Ecto neural progenitor cell (in vitro differentiated cells): ENCODE measurements at places on chromosomes 7 and 10.

DNA sequence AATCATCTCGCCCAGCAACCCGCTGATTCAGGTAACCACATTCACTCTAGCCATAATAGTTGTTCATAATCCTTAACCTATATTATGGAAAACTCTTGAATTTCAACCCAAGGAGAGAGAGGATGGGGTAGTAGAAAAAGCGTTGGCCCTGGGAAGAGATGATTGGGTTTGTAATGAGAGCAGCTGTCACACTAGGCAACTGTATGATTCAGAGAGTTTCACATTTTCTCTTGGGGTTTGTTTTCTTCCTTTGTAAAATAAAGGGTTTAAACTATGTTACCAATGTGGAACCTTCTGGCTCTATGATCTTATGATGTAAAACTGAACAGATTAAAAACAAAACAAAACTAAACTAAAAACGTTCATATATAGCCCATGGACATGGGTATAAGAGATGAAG is 705.2 kb upstream of the IGFBP3 start:
- DNase-seq = no peak

DNA sequence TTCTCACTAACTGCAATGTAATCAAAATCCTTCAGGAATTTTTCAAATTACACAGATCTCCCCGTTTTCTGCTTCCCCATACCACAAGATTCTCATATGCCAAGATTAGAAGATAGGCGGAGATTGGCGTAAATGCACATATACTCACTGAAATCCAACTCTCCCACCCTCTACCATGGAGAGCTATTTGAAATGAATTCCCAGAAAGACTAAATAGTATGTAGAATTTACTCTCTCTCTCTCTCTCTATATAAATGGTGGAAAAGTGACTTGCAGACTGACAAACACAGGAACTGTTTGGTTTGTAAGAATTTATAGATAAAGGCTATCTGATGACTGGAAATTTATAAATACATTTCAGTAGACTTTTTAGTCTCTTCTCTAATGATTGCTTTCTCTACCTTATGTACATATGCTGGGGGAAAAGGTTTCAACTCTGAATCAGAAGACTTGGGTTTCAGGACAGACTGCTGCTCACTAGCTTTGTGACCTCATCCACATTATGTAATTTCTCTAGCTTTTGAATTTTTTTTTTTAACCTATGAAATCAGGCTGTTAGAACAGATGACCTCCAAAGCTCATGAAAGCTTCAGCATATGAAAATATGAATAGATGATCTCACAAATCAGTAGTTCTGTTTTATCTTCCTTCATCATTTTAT is 67.8 kb upstream of the CSTF2T start:
- DNase-seq = no peak

DNA sequence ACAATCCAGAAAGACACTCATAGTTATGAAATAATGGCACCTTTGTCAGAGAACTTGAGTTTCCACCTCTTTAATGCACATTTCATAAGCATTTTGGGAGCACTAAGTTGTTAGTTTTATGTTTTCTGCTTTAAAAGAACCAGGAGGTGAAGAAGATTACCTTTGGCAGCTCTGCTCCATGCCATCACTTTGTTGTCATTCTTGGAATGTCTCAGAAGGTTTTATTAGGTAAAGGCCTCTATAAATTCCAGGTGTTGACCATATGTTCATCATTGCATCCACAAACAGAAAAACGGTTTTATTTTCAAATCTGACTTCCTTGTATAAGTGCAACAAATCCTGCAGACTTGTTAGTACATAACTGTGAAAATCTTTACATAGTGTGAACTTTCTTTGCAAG is 424.8 kb downstream of the MDFIC start:
- DNase-seq = no peak

GRCh38 chr10:105391670-105392351 is 750.7 kb downstream of the SORCS3 start:
- DNase-seq = no peak

- DNase-seq = no peak
Measured at GRCh38 chr10:21668831-21669230, 134.8 kb downstream of the MLLT10 start.

DNA sequence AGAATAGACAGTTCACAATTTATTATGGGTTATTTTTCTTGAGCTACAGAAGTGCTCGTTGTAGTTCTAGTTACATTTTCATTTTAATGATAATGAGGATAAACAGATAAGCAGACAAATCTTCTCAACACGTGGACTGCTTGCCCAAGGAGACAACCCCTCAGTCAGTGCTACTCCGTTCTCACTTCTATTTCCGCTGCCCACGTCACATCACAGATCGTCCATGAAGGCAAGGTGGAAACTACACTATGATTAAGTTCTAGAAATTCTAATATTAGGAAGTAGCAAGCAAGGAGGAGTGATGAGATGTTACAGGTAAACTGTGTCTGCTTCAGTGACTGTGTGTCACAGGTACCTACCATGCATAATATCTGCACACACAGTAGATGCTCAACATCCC is 210.5 kb downstream of the CHCHD3 start:
- DNase-seq = no peak

- DNase-seq = no peak
Measured at GRCh38 chr7:90686146-90686545, 90.0 kb downstream of the CDK14 start.

DNA sequence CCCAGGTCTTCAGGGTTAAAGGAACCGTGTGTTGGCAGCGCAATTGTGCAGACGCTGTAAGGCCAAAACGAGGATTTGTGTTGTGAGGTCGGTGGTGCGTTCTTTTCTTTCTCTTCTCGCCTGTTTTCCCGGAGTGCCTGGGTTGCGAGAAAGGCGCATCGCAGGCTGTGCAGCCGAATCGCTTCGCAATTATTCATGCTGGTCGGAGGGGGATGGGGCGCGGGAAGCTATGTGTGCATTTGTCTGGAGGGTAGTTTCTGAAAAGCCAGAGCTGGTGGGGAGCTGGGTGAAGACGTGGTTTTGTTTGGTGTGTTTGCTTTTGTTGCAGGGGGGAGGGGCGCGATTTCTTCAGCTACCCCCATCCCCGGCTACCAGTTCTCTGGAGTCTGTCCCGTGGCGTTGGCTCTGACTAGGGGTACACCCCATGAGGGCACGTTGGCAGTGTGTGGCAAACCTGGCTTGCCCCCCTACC is 2.1 kb downstream of the MXI1 start:
- peak; percentile 66 for DNase-seq

DNA sequence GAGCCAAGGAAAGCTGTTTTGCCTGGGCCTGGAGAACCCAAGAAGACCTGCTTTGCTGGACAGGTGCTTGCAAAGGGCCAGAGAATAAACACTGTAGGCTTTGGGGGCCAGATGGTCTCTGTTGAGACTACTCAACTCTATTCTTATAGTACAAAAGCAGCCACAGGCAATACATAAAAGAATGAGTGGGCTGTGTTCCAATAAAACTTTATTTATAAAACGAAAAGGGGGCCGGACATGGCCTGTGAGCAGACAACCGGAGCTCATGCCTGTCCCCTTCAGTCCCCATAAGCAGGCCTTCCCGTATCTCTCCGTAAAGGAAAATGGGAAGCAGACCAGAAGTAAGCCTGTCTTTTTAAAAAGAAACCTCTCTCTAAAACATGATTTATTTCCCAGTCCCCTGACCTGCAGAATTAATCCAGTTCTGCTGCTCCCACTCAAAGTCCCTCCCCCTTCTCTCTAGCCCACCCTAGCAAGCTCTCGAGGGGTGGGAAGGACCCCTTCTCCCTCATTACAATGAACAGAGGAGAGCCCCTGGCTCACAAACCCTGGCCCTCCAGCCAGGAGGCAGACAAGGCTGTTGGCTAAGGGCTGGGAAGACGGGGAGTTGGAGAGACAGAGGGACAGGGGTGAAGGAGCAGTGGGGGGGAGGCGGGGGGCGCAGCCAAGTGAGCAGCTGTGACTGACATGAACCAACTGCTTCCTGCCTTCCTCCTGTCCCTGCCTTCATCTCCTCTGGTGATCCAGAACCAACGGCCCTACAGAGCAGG is 177.8 kb downstream of the NEURL1 start:
- DNase-seq = no peak

DNA sequence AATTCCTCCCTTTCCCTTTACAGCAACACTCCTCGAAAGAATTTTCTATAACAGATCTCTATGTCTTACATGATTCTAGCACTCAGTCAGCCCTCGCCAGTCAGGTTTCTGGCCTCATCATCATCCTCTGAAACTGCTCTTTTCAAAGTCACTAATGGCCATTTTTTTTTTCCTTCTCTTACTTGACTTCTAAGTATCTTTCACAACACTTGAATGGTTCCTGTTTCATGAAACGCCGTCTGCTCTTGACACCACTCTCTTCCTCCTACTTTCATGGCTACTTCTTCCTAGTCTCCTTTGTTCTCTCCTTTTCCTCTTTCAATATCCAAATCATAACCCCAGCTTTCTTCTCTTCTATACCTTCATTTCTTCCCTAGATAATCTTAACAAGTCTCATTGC is 100.5 kb upstream of the NRP1 start:
- DNase-seq = no peak

DNA sequence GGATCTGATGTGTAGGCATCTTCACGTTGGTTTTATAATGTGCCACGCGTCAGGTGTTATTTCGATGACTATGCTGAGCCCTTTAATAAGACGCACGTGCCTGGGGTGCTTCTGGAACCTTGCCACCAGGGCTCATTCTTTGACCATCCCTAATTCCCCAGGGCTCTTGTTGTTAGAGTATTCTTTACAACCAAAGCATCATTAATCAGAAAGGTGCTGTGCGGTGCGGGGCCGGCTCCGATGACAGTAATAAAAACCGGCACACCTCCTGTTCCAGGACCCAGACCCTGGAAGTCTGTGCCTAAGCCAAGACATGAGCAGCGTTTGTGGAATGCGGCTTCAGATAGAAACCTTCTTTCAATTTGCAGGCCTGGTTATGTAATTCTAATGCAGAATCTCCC is 58.4 kb downstream of the MGMT start:
- no peak for DNase-seq

GRCh38 chr7:131489196-131489595 is 67.2 kb downstream of the PODXL start:
- DNase-seq = no peak

DNA sequence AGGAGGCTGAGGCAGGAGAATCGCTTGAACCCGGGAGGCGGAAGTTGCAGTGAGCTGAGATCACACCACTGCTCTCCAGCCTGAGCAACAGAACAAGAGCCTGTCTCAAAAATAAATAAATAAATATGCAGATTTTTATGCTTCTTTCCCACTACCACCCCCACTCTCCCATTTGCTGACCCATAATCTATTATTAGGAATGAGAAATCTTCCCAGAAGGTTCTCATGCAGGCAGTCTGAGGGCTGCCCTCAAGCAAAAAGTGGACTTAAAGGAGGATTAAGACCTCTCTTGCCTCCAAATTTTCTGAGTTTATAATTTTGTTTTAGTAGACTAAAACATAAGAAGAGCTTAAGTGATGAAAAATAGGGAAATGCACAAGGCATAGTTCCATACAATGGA is 85.2 kb upstream of the TOMM7 start:
- no peak for DNase-seq

- no peak for DNase-seq
Measured at GRCh38 chr10:87593702-87594101, 66.0 kb upstream of the PAPSS2 start.

DNA sequence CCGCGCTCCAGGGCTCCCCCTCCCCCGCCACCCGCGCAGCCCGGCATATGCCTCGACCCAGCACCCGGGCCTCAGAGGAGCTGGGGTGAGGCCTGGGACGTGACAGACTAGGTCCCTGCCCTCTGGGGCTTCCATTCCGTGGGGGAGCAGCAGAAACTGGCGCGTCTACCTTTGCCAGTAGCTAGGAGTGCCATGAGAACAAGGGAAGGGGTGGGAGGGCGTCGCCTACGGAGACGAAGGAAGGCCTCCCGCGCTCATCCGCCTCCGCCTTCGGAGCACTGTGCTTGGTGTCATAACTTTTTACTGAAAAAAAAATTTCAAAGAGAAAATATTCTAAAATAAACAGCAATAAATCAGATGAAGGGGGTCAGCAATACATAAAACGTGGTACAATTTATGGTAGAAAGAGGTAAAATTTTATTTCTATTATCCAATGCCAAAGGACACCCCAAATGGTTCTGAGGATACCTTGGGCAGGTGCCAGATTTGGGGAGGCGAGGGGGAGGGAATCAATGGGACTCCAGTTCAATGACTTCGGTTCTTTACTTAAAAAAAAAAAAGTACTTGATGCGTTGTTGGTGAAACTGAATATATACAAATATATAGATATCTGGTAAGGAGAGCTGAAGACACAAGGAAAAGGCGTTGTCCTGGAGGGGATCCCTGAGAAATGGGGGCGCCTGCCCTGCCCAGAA is 35.1 kb upstream of the GRID1 start:
- DNase-seq = no peak

GRCh38 chr7:101308245-101309085 is 13.1 kb downstream of the IFT22 start:
- DNase-seq = peak; percentile 76

- no peak for DNase-seq
Measured at GRCh38 chr7:73615886-73616285, 8.4 kb downstream of the MLXIPL start.

- no peak for DNase-seq
Measured at GRCh38 chr7:138749960-138750359, 47.8 kb upstream of the TMEM213 start.

- no peak for DNase-seq
Measured at GRCh38 chr10:46040004-46040403, 6.1 kb downstream of the MSMB start.

- DNase-seq = peak; percentile 79
Measured at GRCh38 chr10:127853868-127854768, 38.6 kb downstream of the CLRN3 start.

- no peak for DNase-seq
Measured at GRCh38 chr10:28492116-28492920, 40.6 kb upstream of the WAC start.

DNA sequence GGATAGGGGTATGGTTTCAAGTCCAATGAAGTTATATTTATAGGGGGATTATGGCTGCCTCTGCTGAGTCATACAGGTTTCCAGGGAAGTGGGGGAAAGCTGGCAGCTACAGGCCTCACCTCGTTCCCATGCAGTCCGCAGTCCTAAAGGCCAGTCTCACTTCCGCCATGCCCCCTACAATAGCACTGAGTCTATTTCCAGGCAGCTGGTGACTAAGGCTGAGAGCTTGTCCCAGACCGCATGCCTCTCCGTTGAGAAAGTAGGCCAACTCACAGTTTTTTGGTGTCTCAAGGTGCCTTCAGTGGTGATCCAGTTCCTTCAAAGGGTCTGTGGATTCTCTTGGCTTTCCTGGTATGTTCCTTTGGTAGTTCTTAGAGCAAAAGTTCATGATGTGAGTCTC is 203.9 kb upstream of the GLI3 start:
- DNase-seq = no peak

- no peak for DNase-seq
Measured at GRCh38 chr7:22443370-22444180, 56.4 kb downstream of the STEAP1B start.

GRCh38 chr10:5940807-5941218 is 36.5 kb downstream of the IL15RA start:
- DNase-seq = no peak

DNA sequence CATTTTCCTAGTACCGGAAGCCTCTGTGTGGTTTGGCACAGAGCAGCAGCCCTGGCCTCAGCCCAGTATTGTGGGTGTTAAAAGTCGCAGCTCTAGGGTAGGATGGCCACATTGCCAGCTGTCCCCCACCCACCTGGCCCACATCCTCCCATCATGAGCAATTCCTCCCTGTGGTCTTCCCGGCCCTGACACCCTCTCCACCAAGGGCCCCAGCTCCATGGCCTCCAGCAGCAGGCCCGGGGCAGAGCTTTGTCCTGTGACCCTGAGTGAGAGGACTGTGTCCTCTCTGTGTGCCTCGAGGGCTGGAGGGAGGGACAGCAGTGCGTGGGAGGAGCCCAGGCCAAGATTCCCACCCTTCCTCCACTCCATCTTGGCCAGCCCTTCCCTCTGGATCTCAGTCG is 93.7 kb downstream of the MYL10 start:
- DNase-seq = no peak
